ENCODE measurements at places on chromosomes 2 and 18. TPM values are rescaled to one million over a fixed set of nuclear protein-coding genes. Genes with fewer than 3 reads are reported as not detected.
A peak's percentile ranks its signal among the peaks of the same experiment; 100 is the strongest.

- no peak overlapping the region for H3K27ac ChIP-seq
- no peaks in the 10 kb centered on the region for H3K4me1 ChIP-seq
- H3K36me3 ChIP-seq = no peaks in the 10 kb centered on the region
- no peaks in the 10 kb centered on the region for H3K27me3 ChIP-seq
- DNase-seq = no peak
- H3K4me3 ChIP-seq = no peak overlapping the region
These were observed 396.9 kb upstream of the LRATD1 start for GRCh38 chr2:14235667-14236066.

Gene VIT
- 14.4 TPM for total RNA-seq

Gene AQP12A
- total RNA-seq = not detected

Gene RIT2
- total RNA-seq = not detected

Gene IL36B
- not detected for total RNA-seq

GRCh38 chr2:230879271-230879882 is 14.6 kb downstream of the ITM2C start:
- no peaks in the 10 kb centered on the region for H3K36me3 ChIP-seq
- H3K4me3 ChIP-seq = no peak overlapping the region
- no peaks in the 10 kb centered on the region for H3K4me1 ChIP-seq
- DNase-seq = no peak

GRCh38 chr2:206527153-206527552 is 83.8 kb downstream of the ADAM23 start:
- no peaks in the 10 kb centered on the region for H3K36me3 ChIP-seq
- no peaks in the 10 kb centered on the region for H3K4me1 ChIP-seq
- H3K27me3 ChIP-seq = no peaks in the 10 kb centered on the region
- DNase-seq = no peak

DNA sequence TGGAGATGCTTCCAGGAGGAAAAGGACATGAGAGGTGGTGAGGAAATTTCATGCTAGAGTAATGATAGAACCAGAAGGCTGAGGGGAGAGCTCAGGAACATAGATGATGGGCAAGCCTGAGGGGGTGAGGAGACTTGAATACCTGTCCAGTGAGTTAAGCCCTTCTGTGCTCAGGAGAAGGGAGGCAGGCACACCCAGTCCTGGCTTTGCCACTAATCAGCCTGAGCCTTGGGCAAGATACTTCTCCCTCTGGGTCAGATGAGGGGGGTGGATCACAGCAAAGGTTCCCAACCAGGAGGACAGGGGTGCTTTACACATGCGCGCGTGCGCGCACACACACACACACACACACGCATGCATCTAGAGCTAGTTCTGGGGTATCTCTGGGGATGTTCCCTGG is 151.6 kb upstream of the MSH6 start:
- no peak overlapping the region for H3K4me3 ChIP-seq
- H3K4me1 ChIP-seq = no peaks in the 10 kb centered on the region
- no peaks in the 10 kb centered on the region for H3K36me3 ChIP-seq

Gene EML4
- total RNA-seq = 4.8 TPM

GRCh38 chr2:231297108-231297908 is 98.2 kb upstream of the B3GNT7 start:
- H3K27me3 ChIP-seq = no peaks in the 10 kb centered on the region
- no peak overlapping the region for H3K27ac ChIP-seq
- no peaks in the 10 kb centered on the region for H3K4me1 ChIP-seq
- no peaks in the 10 kb centered on the region for H3K36me3 ChIP-seq
- DNase-seq = peak; percentile 18

GRCh38 chr2:219752726-219753125 is 125.3 kb downstream of the SLC4A3 start:
- H3K27me3 ChIP-seq = no peaks in the 10 kb centered on the region
- no peak overlapping the region for H3K27ac ChIP-seq
- DNase-seq = no peak
- H3K4me3 ChIP-seq = no peak overlapping the region

DNA sequence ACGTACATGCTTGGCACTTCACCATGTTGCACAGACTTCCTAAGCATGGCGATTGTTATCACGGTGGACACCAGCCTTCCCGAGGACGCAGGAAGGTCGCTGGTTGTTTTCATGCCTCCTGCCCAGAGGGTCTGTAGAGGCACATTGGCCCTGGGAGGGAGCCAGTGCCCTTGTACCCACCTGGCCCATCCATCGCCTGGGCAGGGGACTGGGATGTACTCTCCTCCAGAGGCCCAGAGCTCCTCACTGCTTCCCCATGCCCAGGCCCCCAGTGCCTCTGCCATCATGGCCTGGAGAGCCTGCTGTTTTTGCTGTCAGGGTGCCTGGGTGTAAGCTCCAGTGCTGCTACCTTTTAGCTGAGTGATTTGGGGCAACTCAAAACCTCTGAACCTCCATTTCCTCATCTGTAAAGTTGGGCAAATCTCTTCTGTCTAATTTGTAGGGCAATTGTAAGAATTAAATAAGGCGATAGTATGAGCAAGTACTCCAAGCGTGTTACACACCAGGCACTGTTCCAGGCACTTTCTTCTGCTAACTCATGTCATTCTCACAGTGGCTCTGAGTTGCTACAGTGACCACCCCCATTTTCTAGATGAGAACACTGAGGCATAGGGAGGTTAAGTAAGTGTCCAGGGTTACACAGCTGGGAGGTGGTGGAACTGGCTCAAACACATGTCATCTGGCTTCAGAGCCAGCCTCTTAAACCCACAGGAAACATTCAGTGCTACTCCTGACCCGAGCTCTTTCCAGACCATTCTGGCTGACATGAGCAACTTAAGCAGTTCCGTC is 45.3 kb downstream of the GREB1 start:
- H3K4me3 ChIP-seq = no peak overlapping the region
- no peaks in the 10 kb centered on the region for H3K27me3 ChIP-seq
- peaks cover 9% of the 10 kb centered on the region for H3K4me1 ChIP-seq
- no peak for DNase-seq
- H3K36me3 ChIP-seq = no peaks in the 10 kb centered on the region

Gene SLC38A11
- total RNA-seq = 0.78 TPM

Gene CLASP1
- 50.1 TPM for total RNA-seq

Gene SLC25A12
- 91.3 TPM for total RNA-seq

GRCh38 chr2:186575302-186575701 is 14.6 kb upstream of the ITGAV start:
- H3K36me3 ChIP-seq = no peaks in the 10 kb centered on the region

GRCh38 chr18:60804415-60804814 is 431.8 kb upstream of the MC4R start:
- H3K4me3 ChIP-seq = no peak overlapping the region
- no peak overlapping the region for H3K27ac ChIP-seq
- DNase-seq = no peak
- no peaks in the 10 kb centered on the region for H3K27me3 ChIP-seq

GRCh38 chr2:102294802-102295489 is 16.4 kb upstream of the IL1RL1 start:
- H3K4me3 ChIP-seq = no peak overlapping the region
- H3K4me1 ChIP-seq = no peaks in the 10 kb centered on the region
- no peak for DNase-seq
- no peak overlapping the region for H3K27ac ChIP-seq
- no peaks in the 10 kb centered on the region for H3K36me3 ChIP-seq

Gene FAP
- 4.8 TPM for total RNA-seq

- DNase-seq = no peak
- no peak overlapping the region for H3K27ac ChIP-seq
- no peaks in the 10 kb centered on the region for H3K36me3 ChIP-seq
These were observed 27.9 kb upstream of the EPC2 start for GRCh38 chr2:148616662-148617061.

DNA sequence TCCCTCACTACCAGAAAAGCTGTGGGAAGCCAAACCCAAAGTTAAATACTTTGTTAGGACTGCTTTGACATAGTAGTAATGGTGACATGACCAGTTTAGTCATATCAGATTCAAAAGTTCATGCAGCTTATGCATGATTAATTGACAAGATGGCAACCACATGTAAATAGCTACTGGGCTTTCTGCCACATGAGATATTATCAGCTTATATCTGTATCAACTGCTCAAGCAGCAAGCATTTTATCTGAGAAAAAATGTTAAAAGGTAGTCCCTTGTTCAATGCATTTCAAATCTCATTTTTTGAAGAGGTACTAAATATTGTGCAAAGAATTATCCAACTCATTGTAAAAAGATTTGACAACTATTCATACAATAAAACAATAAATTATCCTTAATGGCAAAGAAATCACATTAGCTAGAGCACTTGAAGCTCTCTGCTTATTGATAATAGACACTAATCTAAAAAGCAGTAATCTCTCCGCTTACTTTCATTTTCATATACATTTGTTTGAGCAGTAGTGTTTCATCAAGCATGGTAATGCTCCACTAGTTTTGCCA is 993.6 kb upstream of the NXPH2 start:
- no peaks in the 10 kb centered on the region for H3K36me3 ChIP-seq
- H3K4me3 ChIP-seq = no peak overlapping the region
- no peaks in the 10 kb centered on the region for H3K27me3 ChIP-seq
- no peak for DNase-seq
- H3K4me1 ChIP-seq = no peaks in the 10 kb centered on the region
- no peak overlapping the region for H3K27ac ChIP-seq

DNA sequence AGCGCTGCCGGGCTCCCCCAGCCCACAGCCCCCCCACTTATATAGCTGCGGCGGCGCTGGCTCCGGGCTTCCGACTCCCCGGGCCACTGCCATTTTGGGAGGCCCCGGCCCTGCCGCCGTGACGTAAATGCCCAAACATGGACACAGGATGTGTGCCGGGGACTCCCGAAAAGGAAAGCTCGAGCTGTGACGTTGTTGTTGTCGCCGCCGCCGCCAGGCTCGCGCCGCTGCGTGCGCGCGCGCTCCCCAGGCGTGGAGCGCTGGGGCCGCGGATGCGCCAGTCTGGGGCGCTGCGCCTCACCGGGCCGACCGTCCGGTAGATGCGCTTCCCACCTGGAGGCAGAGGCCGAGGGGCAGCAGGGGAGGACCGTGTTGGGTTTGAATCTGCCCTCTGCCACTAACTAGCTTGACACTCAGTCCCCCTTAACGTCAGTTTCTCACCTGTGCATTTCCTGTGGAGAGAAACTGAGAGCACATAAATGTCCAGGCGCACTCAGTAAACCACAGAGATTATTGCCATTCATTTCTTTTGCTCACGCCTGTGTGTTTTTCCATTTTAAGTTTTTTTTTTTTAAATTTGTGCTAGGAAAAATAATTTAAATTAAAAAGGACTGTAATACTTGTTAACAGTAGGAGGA is at the start of gene EGR4:
TSS of gene EGR4 (minus strand) at position 15 of the 638 bp plus-strand sequence. CDS start 231 bp downstream, outside the sequence.
- no peaks in the 10 kb centered on the region for H3K36me3 ChIP-seq
- peaks cover 81% of the 10 kb centered on the region for H3K27me3 ChIP-seq
- H3K4me1 ChIP-seq = no peaks in the 10 kb centered on the region
- DNase-seq = no peak
- peak within 1 kb of the TSS; percentile 44 for H3K4me3 ChIP-seq
- H3K27ac ChIP-seq = no peak within 1 kb of the TSS

- no peaks in the 10 kb centered on the region for H3K36me3 ChIP-seq
- DNase-seq = no peak
- H3K4me1 ChIP-seq = no peaks in the 10 kb centered on the region
- H3K27me3 ChIP-seq = no peaks in the 10 kb centered on the region
- H3K27ac ChIP-seq = no peak overlapping the region
These were observed 524 bp downstream of the ANKRD30B start for GRCh38 chr18:14748496-14748895.

DNA sequence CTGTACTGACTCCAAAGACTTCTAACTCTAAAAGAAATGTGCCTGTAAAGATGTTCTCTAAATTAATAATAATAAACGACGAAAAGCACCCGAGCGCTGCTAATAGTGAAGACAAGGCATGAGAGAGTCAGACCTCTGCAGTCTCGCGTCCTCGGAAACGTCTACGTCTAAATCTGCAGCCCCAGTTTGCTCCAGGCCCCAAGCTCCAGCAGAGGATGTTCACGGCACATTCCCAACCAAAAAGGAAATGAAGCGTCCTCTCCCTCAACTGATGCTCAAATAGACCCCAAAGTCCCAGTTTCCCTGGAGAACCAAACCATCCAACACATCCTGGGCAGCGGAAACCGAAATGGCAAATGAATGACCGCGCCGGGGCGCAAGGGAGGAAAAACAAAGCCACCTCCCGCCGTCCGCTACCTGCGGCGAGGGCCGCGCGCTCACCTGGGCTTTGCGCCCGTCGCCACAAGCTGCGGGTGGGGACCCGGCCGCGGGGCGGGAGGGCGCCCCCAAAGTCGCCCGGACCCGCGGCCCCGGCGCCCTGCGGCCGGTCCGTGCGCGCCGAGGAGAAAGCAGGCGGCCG is 47.1 kb upstream of the CCDC150 start:
- H3K36me3 ChIP-seq = no peaks in the 10 kb centered on the region
- no peaks in the 10 kb centered on the region for H3K27me3 ChIP-seq
- H3K4me1 ChIP-seq = no peaks in the 10 kb centered on the region
- DNase-seq = no peak
- no peak overlapping the region for H3K27ac ChIP-seq

- H3K4me1 ChIP-seq = no peaks in the 10 kb centered on the region
- no peaks in the 10 kb centered on the region for H3K27me3 ChIP-seq
- no peak overlapping the region for H3K27ac ChIP-seq
- no peak for DNase-seq
These were observed 41.3 kb upstream of the MSH6 start for GRCh38 chr2:47741637-47742036.

Gene FRZB
- total RNA-seq = 1.3 TPM

DNA sequence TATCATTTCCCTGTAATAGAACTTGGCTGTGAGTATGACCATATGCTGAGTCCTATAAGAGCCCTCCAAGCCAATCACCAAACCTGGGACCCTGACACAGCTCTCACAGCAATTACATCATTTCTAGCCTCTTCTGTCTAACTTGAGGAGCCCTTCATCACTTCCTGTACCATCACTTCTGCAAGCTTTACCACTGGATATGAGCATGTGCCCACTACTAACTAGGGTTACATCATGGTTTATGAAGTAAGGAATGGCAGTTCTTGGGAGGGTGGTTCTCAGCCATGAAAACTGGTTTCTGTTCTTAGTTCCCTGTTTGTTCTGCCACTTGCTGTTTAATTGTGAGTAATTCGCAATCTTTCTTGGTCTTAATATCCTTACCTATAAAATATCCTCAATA is 31.0 kb upstream of the EPB41L3 start:
- no peaks in the 10 kb centered on the region for H3K36me3 ChIP-seq
- no peak overlapping the region for H3K4me3 ChIP-seq
- H3K4me1 ChIP-seq = no peaks in the 10 kb centered on the region
- no peak overlapping the region for H3K27ac ChIP-seq

GRCh38 chr2:2850859-2851258 is 519.8 kb upstream of the MYT1L start:
- no peak overlapping the region for H3K27ac ChIP-seq
- DNase-seq = no peak
- peaks cover 19% of the 10 kb centered on the region for H3K4me1 ChIP-seq
- H3K27me3 ChIP-seq = no peaks in the 10 kb centered on the region

Gene GKN2
- total RNA-seq = not detected

Data from gastrocnemius medialis (tissue), 4 donors.